ENCODE measurements at places on chromosomes 3 and 15.

DNA sequence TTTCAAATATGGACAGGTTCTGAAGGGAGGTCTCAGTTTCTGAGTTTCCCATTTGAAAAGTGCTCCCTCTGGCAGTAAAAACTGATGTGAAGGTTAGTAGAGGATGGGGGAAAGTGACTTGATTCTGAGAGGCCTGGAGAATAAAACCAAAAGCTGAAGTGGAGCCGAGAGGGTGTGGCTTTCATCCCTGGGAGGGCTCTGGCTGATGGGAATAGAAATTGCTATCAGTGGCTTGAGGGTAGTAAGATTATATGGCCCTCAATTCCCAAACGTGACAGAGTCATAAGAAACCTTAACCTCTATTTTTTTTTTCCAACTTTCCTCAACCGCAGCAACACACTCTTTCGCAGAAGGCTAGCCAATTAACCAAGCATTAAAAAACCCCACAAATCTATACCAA is 185.9 kb downstream of the MEIS2 start:
- no peak for DNase-seq

GRCh38 chr3:73419179-73419803 is 205.4 kb downstream of the PDZRN3 start:
- DNase-seq, result no peak

DNA sequence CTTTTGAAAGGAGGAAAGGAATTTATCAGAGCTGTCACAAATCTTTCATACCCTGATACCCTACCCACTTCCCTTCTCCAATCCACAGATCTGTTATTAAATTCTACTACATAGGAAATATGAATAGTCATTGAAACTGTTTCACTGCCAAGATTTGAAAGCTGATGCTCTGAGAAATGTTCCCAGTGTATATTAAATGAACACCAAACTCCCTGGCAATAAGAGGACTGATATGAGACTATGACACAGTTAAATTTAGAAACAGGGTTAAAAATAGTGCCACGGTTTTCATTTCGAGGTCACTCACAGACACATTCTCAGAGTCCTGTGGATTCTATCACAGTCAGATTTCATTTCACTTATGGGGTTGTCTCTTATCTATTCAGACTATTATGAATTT is 27.2 kb upstream of the GBE1 start:
- no peak for DNase-seq

- no peak for DNase-seq
Measured at GRCh38 chr15:32901192-32901591, 183.4 kb downstream of the GREM1 start.

DNA sequence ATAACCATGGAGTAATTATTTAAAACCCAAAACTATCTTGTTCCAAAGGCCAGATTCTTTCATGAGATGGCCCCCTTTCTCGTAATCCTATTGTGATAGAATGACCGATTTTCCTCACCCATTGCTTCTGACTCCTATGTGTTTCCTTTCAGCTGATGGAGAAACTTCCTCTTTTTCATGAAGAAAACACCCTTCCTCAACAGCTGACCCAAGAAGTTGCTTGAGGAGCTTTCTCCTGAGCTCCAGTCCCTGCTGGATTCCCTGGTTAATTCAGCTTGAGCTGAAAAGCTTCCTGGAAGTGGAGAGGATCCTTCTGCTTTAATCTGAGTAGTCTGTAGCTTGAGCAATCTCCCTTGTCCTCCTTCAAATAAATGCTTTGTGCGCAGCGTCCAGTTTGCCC is 75.0 kb downstream of the BFSP2 start:
- no peak for DNase-seq

DNA sequence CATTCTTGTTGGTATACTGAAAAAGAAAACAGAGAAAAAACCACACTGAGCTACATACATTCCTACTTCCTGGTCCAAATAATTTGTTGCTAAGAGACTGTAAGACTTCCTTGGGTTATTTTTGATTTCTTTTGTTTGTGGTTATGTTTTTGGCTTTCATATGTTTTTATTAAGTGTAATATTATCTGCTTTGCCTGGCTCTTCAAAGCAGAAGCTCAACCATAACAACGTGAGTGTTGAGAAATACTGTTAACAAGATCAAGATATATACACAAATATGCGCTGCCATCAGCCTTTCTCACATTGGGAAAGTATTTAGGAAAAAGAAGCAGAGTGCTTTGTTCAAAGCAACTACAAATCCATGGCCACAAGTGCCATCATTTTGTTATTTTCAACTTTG is 556.2 kb upstream of the CBLB start:
- DNase-seq, result no peak

GRCh38 chr3:73933585-73933984 is 308.8 kb upstream of the PDZRN3 start:
- no peak for DNase-seq

GRCh38 chr15:58026051-58026450 is 39.5 kb downstream of the ALDH1A2 start:
- no peak for DNase-seq

GRCh38 chr3:8869613-8870012 is 93.7 kb downstream of the RAD18 start:
- no peak for DNase-seq

- no peak for DNase-seq
Measured at GRCh38 chr15:59539799-59540198, 71.8 kb upstream of the GCNT3 start.

- DNase-seq, result no peak
Measured at GRCh38 chr15:88571153-88571851, 24.8 kb upstream of the DET1 start.

DNA sequence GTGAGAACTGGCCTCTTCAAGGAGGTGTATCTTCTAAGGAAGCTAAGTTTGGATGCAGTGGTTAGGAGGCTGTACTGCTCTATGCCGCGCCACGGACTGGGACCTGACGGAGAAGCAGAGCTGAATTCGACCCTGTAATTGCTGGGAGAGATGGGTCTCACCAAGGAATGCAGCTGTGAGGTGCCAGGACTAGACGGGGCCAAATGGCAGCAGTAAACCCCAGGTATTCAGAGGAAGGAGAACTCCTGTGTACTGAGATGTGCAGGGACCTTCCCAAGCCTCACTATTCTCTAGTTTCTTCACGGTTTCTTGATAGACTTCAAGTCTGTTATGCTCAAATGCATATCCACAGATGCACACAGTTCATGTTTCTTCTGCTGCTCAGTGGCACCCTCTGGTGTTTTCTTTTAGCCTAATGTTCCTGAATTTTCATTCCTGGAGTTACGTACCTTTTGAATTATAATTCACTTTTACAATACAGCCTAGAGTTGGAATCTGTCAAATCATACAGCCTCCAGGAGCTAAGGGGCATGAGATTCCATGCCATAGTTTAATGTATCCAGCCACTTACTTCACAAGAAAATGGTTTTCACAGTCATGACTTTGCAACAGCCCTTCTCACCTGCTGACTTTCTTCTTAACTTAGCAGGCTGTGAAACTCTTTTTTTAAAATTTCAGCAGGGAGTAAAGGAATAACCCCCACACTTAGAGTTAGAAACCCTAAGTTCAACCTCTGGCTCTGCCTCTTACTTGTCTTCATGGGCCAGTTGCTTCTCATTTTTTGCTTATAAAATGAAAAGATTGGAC is 61.8 kb downstream of the GLDN start:
- peak; percentile 35 for DNase-seq

- no peak for DNase-seq
Measured at GRCh38 chr3:149267565-149267964, 45.9 kb upstream of the CP start.

GRCh38 chr15:65903296-65904073 is 34.2 kb downstream of the RAB11A start:
- DNase-seq, result no peak

All from mucosa of descending colon (tissue), 3 donors.